ENCODE measurements at places on chromosomes 11 and 22.

DNA sequence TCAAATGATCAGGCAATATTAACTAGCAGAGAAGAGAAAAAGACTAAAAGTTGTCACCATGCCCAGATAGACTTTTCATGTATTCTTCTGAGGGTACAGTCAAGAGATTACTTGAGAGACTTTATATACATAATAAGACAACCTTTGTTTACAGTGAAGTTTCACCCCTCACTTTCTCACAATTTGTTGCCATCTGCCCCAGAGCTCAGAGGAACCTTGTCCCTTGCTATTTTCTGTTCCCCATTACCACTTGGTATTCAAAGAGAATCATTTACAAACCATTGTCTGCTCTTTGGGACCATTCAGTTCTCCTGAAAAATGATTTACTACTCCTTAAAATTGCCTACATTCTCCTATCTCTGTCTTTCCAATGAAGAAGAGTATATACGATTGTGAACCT is 544.6 kb downstream of the CNTN5 start:
- DNase-seq = no peak

DNA sequence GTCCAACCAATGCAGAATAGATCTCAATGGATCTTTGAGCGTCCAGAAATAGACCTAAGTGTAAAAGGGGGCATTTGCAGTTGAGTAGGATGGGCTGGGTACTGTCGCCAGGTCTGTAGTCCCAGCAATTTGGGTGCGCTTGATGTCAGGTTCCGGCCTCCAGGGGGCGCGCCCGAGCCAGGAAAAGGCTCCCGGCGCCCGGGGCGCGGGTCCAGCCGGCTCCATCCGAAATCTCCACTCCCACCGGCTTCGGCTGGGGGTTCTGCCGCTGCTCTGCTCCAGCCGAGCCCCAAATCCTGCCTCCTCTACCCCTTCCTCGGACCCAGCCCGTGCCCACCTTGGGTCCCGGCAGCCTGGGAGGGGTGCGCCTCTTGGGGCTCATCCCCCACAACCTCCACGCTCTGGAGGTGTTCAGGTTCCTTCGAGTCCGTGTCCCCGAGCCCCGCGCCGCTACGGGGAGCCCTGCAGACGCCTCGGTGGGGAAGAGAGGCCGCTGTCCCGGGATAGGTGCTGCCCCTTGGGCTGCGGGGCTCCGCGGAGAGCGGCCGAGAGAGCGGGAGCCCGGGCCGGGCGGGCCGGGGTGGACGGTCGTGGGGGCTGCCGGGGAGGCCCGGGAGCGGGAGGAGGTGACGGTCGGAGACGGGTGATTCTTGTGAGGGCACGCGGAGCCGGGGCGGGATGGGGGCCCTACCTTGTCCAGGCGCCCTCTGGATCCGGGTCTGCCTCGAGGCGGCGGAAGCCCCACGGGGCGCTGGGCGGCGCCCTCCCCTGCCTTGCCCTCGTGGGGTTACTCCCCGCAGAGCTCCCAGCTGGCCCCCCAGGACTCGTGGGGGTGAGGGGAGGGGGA is 13.0 kb upstream of the CYB5R3 start:
- DNase-seq = peak; percentile 87

DNA sequence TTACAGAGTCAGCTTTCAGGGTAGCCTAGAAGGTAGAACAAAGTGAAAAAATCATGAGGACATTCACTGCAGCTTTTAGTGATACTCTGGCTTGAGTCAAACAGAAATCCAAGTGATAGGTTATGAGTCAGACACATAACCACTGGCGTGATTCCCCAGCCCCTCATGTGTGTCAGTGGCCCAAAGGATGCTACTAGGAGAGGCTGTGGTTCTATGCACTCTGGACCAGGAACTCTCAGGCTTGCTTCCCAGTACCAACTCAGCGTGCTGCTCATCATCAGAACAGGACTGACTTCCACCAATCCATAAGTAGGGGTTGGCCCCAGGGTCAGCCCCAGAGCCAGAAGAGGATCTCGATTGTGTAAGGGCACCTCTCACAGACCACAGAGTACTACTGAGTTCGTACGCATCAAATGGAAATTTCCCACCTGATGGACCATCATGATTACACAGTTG is 116.8 kb downstream of the MED15 start:
- no peak for DNase-seq

DNA sequence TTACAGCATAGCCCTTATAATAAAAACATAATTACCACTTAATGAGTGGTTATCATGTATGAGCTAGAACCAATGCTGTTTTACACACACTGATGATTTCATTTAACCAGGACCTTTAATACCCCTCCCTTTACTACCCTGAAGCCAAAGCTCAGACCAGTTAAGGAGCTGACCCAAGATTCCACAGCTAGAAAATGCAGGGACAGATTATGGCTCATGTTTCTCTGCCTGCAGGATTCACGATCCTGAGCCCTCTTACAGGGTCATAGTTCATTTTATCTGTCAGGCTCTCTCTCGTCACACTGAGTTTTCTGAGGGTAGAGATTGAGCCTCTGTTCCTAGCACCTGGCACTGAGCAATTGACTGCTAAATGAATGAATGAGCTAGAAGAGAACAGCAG is 27.4 kb downstream of the TUB start:
- DNase-seq = no peak

DNA sequence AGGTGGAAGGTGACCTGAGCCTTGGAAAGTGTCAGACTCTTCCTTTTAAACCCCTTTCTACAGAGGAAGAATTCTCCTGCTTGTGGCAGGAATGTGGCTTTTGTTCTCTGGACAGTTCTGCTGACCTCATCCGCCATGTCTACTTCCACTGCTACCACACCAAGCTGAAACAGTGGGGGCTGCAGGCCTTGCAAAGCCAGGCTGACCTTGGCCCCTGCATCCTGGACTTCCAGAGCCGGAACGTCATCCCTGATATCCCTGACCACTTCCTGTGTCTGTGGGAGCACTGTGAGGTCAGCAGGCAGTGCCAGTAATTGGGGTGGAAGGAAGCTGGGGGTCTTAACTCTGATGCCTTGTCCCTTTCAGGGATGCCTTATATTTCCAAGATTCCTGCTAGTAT is 9.3 kb downstream of the HINFP start:
- no peak for DNase-seq

GRCh38 chr11:124900464-124900863 is 2.8 kb upstream of the ROBO4 start:
- no peak for DNase-seq

GRCh38 chr22:50112151-50113118 is 22.6 kb downstream of the MOV10L1 start:
- DNase-seq = peak; percentile 66

- DNase-seq = peak; percentile 35
These were observed 836 bp upstream of the RBM4 start for GRCh38 chr11:66637557-66638176.

- no peak for DNase-seq
These were observed 8.8 kb upstream of the CASTOR1 start for GRCh38 chr22:30297991-30298701.

DNA sequence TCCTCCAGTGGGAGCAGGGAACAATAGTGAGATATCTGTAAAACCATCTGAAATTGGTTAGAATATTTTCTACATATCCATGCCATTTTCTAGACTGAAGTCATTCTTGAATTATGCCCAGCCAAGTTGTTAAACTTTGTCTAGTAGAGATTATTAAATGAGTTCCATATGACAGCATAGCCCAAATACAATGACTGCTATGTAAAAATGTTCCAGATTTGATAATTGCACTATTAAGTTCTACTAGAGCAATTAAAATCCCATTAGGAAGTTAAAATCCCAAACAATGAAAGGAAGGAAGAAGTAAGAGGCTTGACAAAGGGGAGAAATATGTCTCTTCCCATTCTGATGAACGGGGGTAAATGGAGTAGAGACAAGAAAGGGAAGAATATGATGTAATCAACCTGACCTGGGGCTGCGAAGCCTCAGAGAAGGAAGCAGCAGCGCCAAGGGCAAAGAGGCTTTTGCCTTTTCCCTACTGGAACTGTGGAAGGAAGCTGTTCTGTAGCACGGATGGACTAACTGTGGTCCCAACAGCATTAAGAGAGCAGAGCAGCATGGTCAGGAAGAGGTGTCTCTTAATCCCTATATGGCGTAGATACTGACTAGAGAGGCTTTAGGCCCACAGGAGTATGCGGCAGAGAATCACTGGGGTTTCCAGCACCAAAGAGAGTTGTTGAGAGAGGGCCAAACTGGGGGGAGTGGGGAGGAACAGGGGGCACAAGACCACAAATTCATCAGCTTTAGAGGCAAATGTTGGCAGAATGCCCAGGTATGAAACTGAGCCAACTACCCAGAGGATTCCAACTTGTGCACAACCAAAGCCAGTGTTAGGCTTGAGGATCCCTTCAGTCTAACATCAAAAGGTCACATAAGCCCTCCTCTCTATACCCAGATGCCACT is 26.7 kb downstream of the RRP8 start:
- DNase-seq = peak; percentile 61

- DNase-seq = no peak
These were observed 27.1 kb upstream of the GAL start for GRCh38 chr11:68657021-68657780.

GRCh38 chr11:113021111-113021510 is 59.9 kb downstream of the NCAM1 start:
- no peak for DNase-seq

DNA sequence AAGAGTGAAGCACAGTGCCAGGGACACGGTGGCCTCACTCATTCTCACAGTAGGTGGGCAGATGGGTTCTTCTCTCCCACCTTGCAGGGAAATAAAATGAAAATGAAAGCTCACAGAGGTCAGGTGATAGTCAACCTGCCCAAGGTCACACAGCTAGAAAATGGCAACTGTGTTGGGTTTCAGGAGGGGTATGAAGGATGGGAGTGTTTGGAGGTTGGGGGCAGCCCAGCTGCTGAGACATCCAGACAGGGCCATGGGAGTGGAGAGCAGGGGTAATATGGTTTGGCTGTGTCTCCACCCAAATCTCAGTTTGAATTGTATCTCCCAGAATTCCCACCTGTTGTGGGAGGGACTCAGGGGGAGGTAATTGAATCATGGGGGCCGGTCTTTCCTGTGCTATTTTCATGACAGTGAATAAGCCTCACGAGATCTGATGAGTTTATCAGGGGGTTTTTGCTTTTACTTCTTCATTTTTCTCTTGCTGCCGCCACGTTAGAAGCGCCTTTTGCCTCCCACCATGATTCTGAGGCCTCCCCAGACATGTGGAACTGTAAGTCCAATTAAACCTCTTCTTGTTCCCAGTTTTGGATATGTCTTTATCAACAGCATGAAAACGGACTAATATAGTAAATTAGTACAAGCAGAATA is 247.0 kb downstream of the TENM4 start:
- no peak for DNase-seq

- DNase-seq = no peak
These were observed 1.1 kb upstream of the CLTCL1 start for GRCh38 chr22:19292458-19293230.

- no peak for DNase-seq
These were observed 22.2 kb upstream of the RAG2 start for GRCh38 chr11:36620246-36620645.

DNA sequence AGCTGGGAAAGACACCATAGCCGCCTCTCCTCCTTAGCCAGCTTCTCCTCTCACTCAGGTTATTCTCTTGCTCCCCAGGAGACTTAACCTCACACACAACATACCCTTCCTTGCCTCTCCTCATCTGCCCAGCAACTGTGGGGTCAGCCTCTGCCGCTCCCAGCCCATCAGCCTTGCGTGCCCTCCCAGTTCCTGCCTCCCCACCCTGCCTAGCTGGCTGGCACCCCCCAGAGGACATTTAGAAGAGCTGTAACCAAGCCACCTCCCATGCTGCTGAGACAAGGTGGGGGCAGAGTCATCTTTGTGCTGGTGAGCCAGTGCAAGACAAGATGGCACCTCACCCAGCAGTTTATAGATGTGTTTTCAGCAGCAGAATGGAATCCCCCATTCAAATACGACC is 38.2 kb downstream of the TOM1 start:
- DNase-seq = peak; percentile 67

- DNase-seq = no peak
These were observed 12.7 kb upstream of the KAT5 start for GRCh38 chr11:65699306-65699705.

GRCh38 chr11:45896422-45896984 is 10.6 kb downstream of the FREY1 start:
- DNase-seq = no peak

GRCh38 chr11:111176603-111177002 is 68.9 kb upstream of the POU2AF2 start:
- no peak for DNase-seq

GRCh38 chr11:134556186-134556585 is 144.1 kb upstream of the B3GAT1 start:
- no peak for DNase-seq

- no peak for DNase-seq
These were observed 12.7 kb upstream of the MYO18B start for GRCh38 chr22:25729016-25729995.

DNA sequence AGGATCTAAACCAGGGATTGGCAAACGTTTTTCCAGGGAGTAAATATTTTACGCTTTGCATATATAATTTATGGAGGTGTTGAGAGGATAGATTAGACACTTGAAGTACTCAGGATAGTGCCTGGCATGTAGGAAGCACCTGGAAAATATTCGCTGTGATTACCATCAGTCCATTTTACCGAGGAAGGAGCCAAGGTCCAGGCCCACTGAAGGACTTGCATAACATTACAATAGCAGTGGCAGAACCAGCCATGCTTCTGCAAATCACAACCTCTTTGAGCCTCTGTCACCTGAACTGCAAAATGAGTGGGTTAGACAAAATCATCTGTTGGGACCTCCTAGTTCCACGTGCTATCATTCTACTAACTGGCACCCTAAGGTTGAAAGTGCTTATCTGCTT is 5.4 kb downstream of the FUT4 start:
- peak; percentile 47 for DNase-seq

DNA sequence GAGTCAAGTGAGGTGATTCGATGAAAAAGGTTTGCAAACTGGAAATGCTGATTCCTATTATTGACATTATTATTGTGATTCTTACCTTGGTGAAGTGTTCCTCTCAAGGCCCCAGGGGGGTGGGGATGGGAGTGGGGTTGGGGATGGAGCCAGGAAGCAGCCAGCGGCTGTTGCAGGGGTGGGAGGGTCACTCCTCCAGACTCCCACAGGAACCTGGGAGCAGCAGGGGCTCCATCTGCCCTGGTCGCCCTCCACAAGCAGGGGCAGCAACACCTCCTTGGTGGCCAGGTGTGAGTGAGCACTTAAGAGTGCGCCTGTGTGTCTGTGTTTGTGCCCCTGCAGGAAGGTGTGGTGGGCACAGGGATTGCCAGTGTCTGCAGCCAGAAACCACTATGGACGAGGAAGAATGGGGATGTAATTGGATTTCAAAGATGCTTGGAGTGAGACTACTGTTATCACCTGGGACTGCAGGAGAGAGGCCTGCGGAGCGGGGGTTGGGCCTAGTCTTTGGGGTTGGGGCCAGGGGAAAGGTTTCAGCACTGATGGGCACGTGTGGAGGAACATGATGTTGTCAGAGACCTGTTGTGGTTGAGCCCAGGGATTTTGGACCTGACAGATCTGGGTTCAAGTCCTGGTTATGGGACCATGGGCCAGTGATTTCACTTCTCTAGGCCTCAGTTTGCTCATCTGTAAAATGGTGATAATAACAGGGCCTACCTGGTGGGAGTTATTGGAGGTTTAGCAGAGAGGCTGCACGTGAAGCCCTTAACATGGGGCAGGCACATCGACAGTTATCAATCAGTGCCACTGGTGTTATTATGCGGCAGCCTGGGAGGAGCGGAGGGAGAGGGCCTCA is 3.6 kb upstream of the TP53I11 start:
- no peak for DNase-seq
